AG09309 (cell line): ENCODE measurements at places on chromosomes 1 and 21.

DNA sequence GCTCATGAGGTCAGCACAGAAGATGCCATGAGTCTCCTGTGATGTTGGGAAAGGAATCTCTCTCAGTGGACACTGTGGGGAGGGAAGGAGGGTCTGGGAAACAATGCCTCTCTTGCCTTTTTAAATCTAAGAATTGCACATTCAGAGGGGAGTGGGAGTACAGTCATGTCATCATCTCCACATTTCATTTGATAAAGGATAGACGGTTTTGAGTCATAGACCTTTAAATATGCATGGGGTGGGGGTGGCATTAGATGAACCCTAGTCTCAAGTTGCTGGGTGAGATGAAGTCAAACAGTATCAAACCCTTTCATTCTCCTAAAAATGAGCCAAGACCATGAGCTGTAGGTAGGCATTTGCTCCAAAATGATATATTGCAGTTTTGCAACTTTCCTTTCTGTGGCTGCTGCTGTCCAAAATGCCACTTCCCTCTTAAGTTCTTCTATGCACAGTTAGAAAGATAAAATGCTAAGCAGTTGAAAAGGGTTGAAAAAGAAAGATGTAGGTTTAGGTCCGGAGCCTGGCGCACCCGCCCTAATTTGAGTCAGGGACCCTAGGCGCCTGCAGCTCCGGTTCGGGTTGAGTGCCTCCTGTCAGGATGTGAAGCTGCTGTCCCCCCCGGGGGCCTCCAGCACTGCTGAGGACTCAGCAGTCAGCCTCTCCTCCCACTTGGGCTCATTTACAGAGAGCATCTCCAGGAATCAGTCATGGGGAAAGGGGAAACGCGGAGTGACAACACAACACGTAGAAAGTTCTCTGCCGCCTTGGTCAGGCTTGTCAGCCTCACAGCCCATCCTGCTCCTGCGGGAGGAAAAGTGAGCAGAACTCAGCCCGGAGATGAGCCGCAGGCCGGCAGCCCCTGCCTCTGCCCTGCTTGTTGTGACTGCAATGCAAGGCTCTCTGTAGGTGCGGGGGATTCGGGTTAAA lies 479.3 kb upstream of the RUNX1 start:
- DNase-seq: no peak

DNA sequence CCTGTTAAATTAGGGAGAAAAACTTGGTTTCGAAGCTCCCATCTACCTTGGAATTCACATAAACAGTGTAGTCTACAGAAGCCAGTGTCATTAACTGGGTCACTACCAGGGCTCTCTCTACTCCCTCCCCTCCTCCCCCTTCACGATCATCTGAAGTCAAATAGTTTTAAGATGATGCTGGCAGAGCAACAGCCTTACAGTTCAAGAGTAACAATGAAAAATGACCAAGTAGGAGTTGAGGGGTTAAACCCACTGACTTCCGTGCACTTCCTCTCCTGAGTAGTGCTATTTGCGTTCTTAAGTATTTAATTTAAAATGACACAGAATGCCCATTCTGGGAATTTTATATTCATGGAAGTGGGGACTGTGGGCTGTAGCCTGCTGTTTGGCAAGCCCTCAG lies 236.9 kb downstream of the SIPA1L2 start:
- no peak for DNase-seq

GRCh38 chr1:41679531-41679930 lies 195.0 kb upstream of the EDN2 start:
- no peak for DNase-seq

GRCh38 chr1:174074757-174075156 lies 52.6 kb upstream of the RC3H1 start:
- peak; percentile 8 for DNase-seq

GRCh38 chr1:19433719-19433998 lies 51.7 kb downstream of the CAPZB start:
- DNase-seq: no peak

DNA sequence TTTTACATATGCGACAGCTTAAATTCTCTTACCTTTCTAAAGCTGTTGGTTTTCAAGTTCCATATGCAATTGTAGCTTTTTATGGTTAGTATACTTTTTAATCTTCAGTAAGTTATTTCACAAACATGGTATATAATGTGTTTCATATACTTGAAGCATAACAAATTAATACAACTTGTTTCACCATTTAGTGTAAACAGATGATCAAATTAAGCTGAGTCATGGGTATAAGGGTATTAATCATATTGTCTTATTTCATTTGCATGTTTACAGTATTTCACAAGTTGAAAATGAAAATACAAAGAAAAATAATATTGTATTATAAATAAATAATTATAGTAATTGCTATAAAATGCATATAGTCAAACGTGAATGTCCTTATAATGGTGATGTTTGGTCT lies 92.1 kb downstream of the PTPRC start:
- no peak for DNase-seq

- no peak for DNase-seq
Observed at GRCh38 chr1:152343006-152343405, 16.8 kb downstream of the FLG2 start.

DNA sequence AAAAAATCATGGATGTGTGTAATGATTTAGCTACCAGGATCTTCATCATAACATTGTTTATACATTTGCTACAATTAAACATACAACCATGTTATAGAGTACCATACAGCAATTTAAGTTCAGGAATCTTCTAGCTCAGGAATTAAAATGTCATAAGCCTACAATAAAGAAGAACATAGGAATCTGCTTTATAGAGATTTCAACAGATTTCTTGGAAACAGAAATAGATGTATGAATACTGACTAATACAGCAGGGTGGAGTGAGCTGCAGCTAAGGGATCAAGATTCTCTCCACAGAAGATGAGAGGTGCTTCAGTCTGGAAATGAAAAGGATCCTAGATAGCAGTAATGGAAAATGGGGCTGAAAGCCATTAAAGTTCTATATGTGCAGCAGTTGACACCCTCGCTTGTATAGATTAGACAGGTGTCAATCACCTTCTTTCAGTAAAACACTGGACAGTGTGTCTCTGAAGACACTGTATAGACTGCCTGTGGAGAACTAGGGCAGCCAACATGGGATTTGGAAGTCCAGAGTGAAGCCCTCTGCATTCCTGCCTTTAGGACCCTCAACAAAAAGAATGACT lies 73.9 kb downstream of the DNTTIP2 start:
- DNase-seq: no peak

GRCh38 chr1:227433663-227434341 lies 115.5 kb upstream of the CDC42BPA start:
- no peak for DNase-seq

GRCh38 chr1:119324198-119324597 lies 44.4 kb upstream of the HAO2 start:
- no peak for DNase-seq

DNA sequence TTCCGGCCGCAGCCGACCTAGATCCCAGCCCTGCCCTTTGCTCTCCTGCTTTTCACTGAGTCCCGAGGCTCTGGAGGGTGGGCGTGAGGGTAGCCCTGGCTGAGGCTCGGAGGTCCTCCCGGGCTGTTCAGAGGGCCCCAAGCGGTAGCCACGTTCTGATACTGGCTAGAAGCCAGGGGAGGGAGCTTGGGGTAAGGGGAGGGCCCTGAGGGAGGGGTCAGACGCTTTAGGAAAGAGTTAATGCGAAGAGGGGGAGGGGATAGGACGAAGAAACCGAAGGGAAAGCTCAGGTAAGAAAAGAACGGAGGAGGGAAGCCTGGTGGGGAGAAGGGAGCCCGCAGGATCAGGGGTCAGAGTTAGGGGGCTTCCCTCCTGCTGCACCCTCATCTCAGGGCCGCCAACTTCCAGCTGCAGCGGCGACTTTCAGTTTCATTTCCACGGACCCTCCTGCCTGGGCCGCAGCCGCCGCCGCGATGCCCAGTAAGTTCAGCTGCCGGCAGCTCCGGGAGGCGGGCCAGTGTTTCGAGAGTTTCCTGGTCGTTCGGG lies at the start of gene MOV10:
Gene MOV10 (plus strand): TSS at position 220 of the 546 bp plus-strand sequence. CDS start 254 bp downstream, at position 474.
- no peak for DNase-seq

DNA sequence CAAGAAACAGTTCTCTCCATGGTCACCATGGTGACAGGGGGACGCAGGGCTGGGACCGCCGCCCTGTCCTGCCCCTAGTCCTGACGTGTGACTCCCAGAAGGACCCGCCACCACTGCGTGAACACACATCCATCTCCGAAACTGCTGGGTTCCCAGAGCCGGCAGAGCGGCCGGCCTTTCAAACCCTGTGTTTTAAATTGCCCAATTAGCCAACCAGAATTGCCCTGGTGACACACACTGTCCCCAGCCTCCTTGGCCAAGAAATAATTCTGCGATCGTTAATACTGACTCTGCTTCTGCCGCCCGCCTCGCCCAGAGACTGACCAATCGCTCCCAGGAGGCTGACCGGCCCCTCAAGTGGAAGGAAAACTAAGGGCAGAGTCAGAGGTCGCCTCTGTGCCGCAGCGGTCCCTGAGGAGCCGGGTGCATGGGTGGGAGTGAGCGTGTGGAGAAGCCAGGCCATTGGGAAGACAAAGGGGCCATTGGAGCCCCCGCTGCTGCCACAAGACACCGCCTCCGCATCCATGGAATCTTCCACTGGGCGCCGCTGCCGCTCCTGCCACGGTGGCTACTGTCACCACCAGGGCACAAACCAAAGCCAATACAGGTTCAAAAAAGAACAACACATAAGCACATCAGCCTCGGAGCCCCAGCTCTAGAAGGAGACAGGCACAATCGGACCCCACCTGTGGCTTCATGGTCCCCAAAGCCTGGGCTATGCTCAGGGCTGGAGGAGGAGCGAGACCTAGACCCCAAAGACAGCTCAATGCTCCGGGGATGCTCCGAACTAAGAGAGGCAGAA lies 273.2 kb downstream of the NPHP4 start:
- DNase-seq: no peak
